HEK293T (cell line): ENCODE measurements at places on chromosomes 12 and 14.
A peak's percentile ranks its signal among the peaks of the same experiment; 100 is the strongest.

DNA sequence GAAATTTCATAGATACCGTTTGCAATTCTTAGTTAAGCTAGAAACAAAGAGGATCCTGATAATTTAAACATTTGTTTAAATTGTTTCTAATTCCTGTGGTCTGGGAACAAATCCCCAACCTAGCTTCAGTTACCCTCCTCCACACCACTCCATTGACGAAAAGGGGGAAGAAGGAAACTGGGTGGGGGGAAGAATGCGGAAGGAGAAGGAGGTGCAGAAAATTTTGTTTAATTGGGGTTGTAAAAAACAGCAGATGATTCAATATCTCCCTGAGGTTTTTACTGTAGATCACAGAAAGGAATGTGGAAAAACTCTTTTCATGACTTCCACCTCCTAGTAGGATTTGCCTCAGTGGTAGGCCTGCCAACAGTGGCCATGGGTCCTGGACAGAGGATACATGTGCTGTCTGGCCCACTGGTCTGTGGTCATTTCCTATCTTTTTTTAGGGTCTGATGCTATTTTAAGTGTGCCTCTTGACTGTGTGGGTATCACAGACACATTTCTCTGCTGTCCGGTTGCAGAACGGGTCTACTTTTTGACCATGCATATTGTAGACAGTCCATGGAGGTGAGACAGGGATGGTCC lies 122.9 kb upstream of the PCED1B start:
- no peak for DNase-seq

- no peak for DNase-seq
These were observed 74.5 kb downstream of the LRRC74A start for GRCh38 chr14:76900682-76901081.

DNA sequence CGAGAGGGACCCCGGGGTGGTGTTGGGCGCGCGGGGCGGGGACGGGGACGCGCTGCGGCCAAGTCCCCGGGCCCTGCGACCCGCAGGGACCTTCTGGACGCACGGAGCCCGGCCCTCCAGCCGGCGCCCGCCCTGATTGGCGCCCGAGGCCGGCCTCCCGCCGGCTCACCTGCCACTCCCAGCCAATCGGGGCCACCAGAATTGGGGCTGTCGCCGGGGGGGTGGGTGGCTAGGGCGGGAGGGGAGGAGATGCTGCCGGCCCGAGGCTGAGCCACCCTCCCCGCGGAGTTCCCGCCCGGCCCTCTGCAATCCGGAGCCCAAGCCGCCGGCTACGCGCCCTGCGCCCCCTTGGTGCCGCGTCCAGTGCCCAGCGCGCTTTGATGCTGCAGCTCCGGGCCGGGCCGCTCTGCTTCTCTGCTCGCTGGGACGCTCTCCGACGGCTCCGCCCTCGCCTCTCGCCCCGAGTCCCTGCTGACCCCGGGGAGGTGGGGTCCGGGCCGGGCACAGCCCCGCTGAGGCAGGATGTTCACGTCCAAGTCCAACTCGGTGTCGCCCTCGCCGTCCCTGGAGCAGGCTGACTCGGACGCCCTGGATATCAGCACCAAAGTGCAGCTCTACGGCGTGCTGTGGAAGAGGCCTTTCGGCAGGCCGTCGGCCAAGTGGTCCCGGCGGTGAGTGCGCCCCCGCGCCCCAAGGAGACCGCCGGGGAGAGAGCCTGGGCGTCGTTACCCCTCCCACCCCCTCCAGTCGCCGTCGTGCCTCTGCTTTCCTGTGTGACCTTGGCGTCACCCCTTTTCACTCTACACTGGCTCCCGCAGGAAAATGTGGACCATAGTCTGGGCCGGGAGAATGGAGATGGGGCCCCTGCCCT lies at the start of gene PLEKHD1:
PLEKHD1 (plus strand) TSS at position 285 of the 871 bp plus-strand sequence; CDS start at position 523, 238 bp downstream.
- DNase-seq, result no peak

DNA sequence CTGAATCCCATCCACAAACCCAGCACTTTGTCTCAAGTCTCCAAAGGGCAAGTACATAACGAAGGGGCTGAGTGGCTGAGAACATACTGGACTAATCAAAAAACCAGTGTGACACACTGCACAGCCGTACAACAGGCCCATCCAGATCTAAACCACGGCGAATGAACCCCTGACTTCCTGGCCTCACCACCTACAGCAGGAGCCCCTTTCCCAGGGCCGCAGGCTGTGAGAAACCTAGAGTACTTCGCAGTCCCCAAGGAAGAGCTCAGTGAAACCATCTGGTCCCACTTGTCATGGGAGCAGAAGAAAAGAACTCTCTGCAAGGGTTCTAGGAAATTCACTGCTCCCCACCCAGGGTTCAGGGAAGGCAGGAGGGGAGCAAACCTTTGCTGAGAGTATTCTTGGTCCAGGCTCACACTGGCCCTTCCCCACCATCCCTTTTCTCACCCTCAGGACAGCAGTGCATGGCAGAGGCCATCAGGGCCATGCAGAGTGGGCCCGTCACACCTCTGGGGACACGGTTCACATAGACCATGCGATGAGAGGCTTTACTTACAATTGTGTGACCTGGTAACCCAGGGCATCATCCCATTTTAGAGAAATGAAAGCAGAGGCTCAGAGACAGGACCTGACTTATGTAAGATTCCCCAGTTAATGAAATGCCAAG lies 192.8 kb downstream of the BCL11B start:
- DNase-seq, result no peak

GRCh38 chr14:33165144-33165925 lies 226.7 kb downstream of the NPAS3 start:
- peak; percentile 25 for DNase-seq

DNA sequence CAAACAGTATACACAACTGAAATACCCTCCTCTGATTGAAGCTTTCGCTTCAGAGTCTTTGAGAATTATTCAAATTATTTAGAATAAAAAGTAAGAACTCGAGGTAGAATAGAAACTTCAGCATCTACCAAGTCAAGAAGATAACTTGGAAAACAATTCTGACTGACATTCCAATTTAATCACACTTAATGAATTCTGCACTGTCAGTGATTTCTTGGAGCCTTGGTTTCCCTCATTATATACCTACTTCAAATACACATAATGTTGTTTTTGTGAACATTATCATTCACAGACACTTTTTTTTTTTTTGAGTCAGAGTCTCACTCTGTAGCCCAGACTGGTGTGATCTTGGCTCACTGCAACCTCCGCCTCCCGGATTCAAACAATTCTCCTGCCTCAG lies 27.9 kb downstream of the PPP2R5E start:
- DNase-seq, result no peak

DNA sequence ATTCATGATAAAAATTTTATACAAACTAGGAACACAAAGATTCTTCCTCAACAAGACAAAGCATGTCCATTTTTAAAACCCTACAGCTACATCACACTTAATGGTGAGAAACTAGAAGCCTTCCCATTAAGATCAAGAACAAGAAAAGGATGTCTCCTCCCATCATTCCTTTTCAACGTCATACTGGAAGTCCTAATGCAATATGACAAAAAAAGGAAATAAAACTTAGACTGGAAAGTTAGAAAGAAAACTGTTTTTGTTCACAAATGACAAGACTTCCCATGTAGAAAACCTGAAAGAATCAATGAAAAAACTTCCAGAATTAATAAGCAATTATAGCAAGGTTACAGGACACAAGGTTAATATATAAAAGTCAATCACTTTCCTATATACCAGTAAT lies 82.5 kb downstream of the NUMB start:
- no peak for DNase-seq

- DNase-seq, result no peak
These were observed 36.3 kb upstream of the NTF3 start for GRCh38 chr12:5395443-5396271.

DNA sequence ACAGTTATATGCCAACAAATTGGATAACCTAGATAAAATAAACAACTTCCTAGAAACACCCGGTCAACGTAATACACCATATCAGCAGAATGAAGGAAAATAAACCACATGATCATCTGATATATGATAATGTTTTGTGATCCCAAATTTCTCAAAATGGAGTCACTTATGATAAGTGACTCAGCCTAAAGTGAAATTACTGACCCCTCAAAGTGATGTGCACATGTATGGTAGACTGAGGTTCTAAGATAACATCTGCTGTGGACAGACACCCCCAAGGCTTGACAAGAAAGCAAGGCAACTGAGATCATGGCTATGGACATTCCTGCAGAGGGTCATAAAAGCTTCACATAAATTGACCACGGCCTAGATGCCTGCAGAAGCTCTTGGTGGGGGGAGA lies 105.1 kb upstream of the DCN start:
- DNase-seq, result peak; percentile 5

GRCh38 chr12:2410496-2410895 lies 357.7 kb downstream of the CACNA1C start:
- DNase-seq, result no peak

DNA sequence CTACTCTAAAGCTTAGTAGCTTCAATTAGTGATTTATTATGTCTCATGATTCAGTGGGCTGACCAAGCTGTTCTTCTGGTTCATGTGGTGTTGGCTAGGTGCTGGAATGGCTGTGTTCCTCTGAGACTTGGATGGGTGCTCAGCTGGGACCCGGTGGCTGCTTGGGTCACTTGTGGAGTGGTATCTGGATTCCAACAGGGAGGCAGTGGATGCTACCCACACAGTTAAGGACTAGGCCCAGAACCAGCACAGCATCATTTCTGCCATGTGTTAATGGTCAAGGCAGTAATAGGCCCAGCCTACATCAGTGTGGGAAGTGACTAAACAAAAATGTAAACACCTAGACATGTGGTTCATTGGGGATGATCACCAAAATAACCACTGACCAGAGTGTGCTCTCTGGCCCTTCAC lies 72.2 kb downstream of the FGD4 start:
- DNase-seq, result no peak

DNA sequence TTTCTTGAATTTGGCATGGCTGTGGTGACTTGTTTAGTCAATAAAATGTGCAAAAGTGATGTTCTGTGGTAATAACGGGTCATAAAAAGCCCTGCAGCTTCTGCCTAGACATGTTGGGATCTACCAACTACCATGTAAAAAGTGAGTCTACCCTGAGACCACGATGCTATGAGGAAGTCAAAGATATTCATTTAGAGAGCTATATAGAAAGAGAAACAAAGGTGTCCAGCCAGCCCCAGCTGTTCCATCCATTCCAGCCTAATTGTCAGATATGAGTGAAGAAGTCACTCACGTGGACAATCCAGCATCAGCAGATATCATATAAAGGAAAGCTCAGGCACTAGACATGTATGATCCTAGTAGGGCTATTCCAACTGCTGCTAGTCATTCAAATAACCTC lies 117.2 kb upstream of the SSTR1 start:
- no peak for DNase-seq

DNA sequence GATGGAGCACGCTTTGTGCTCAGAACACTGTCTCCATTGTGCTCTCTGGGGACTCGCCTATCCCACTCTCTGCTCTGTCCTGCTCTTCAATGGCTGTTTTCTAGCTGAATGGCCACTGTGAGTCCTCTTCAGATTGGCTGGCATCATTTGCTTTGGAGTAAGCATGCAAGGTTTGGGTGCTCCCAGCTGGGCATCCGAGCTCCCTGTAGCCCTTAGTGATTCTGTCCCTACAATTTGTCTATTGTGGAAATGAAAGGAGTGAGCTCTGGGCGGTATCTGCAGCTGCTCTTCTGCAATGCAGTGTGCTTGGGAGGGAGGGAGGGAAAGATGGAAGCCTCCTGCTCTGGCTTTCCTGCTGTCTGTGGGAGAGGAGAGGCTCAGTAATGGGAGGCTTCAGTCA lies 84.8 kb downstream of the SMOC1 start:
- DNase-seq, result no peak

DNA sequence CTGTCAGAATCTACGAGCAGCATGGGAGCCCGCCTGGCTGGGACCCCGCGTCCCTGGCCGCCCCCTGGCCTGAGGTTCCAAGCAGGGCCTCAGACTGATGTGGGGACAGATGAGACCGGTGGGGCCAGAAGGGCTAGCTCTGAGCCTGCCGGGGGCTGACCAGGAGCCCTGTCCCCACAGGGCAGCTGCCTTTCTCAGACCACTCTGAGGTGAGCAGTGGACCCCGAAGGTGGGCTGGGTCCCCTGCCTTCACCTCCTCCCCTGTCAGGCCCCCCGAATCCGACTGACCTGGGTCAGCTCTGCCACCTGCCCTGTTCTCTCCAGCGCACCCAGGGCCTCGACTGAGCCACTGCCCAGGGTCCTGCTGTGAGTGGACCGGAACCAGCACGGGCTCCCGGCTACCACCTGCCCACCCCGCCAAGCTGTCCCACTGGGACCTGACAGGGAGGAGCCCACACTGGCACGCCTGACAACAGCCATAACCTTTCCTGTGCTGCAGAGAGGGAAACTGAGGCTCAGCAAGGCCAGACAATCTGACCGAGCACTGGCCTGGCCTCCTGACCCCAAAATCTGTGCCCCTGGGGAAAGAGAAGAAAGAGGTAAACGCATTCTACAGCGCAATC lies 29.7 kb upstream of the TMEM179 start:
- DNase-seq, result no peak

- no peak for DNase-seq
These were observed 198.7 kb upstream of the RASSF8 start for GRCh38 chr12:25759752-25760151.

DNA sequence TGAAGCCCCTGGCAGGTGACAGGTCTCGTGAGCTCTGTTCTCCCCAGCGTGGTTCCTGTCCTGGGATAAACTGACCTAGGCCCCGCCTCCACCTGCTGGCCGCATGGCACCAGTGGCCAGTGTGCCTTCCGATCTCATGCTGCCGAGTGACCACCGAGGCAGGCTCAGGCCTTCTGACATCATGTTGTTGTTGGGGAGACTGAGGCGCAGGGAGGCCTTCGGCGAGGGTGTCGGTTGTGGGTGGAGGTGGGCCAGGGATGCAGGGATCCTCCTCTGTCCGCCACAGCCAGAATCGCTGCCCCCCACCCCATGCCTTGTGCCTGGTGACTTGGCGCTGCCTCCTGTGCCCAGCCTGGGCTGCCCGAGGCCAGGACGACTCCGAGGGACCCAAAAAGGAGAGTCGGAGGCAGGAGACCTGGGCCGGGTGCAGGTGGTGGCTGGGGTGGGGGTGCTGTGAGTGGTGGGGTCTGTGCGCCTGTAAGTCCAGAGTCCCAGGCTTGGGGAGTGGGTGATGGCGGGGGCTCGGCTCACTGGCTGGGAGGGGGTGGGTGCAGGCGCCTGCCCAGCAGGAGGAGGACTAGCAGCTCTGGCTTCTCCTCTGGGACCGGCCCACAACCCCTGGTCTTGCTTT lies 24.3 kb downstream of the ASPG start:
- no peak for DNase-seq

GRCh38 chr12:114841557-114842251 lies 157.7 kb upstream of the TBX3 start:
- no peak for DNase-seq
